Activated T-helper 17 cell treated with anti-CD3 and anti-CD28 coated beads, Interleukin-2, amount 50 U/mL, for 72 hours (primary cell): ENCODE measurements at places on chromosomes 1 and 21. TPM values are rescaled to one million over a fixed set of nuclear protein-coding genes. Genes with fewer than 3 reads are reported as not detected.
A peak's percentile ranks its signal among the peaks of the same experiment; 100 is the strongest.

GRCh38 chr1:112722601-112723510, 7.7 kb upstream of the PPM1J start:
- ATAC-seq, result peak; percentile 28

DNA sequence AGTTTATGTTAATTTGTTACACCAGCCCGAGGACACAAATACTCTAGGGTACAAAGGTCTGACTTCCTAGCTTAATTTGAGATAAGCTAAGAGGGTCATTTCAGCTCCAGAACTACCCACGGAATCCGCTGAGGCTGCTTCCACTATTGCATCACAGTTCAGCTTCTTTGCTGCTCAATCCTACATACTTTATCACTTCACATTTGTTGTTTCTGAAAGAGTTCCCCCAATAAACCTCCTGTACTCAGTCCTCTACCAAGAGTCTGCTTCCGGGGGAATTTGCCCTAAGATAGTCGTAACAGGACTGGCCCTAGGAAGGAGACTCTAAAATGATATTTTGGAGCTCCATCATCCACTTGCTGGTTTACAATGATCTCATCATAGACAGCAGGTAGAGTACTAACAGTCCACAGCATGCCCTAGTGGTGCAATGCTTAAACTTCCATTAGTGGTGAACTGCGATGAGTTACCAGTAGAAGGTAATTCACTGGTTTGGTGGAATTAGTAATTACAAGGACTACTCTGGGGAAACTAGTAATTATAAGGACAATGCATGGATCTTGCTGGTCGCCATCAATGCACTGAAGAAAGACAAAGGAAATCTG, 229.3 kb downstream of the USH2A start:
- no peak for ATAC-seq

GRCh38 chr1:181151378-181152326, 63.2 kb downstream of the IER5 start:
- peak; percentile 41 for ATAC-seq

Gene SAMD13
- total RNA-seq, result not detected

- ATAC-seq, result no peak
Observed at GRCh38 chr1:63087966-63088365, 234.4 kb upstream of the FOXD3 start.

GRCh38 chr1:109928591-109929111, 18.0 kb downstream of the CSF1 start:
- no peak for ATAC-seq

Gene DR1
- total RNA-seq, result 87.0 TPM

Gene OLIG2
- total RNA-seq, result not detected
